ENCODE measurements at places on chromosomes 4 and X.

DNA sequence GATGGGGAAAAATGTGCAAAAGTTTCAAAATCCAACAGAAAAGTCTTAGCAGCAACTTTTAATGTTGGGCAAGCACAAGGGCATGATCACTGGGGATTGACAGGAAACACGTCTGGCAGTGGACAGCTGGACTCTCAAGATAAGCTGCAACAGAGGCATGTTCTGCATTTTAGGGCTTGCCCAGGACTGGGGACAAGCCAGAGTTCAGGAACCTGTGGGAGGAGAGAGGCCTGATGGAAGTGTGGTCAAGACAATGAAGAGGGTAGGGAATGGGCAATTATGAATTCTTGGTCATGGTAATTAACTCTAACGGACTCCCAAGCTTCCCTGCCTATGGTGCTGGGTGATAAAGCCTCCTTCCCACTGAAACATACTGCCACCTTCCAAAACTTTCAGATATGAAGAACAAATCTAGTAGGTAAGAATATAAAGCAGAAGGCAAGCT lies 48.4 kb downstream of the ANXA3 start:
- no peak for DNase-seq

- no peak for DNase-seq
These were observed 207.6 kb upstream of the HCCS start for GRCh38 chrX:10903523-10903922.

DNA sequence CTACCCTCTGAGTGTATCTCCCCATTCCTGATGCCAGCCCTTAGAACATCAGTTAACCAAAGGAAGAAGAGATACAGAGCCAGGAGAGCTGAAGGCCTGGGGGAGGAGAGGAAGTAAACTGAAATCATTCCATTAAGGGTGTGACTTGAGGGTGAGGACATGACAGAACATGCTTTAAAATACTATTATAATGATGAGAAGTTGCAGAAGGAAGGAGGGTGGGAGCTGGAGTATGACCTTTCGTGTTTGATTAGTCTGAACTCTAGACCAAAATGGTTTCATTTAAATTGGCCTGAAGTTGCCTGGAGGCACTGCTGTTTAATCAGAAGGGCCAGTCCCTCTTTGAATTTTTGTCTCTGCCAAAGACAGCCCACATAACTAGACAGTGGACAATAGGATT lies 11.4 kb downstream of the INTS6L start:
- DNase-seq: no peak

GRCh38 chr4:145808021-145808650 lies 128.2 kb downstream of the C4orf51 start:
- DNase-seq: no peak

DNA sequence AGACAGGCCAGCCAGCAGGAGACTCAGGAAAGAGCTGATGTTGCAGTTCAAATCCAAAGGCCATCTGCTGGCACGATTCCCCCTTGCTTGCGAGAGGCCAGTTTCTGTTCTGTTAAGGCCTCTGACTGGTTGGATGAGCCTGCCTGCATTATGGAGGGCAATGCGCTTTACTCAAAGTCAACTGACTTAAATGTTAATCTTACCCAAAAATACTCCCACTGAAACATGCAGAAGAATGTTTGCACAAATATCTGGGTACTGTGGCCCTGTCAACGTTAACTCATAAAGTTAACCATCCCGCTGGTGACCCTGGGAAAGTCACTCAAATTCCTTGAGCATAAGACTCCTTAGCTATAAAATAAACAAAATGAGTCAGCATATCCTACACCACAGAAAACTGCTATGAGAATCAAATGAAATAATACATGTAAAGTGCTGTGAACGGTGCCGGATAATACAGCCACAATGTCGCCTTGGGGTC lies 326.4 kb downstream of the EVC2 start:
- DNase-seq: no peak

DNA sequence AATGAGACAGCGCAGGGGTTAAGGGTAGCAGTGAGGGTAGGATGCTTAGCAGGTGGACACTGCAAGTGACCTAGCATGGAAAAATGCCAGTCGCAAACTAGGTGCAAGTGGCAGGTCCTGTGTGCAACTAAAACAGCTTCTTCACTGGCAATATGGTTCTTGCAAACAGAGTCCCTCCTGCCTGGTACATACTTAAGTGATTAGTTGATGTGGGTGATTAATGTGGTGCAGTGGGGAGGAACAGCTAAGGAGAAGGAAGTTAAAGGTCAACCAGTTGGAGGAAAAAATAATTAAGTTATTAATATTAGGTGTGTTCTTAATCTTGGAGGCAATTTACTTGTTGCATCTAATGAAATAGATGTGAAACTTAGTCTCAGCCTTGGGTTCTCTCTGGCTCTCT lies 121.6 kb upstream of the IGFBP7 start:
- DNase-seq: no peak

DNA sequence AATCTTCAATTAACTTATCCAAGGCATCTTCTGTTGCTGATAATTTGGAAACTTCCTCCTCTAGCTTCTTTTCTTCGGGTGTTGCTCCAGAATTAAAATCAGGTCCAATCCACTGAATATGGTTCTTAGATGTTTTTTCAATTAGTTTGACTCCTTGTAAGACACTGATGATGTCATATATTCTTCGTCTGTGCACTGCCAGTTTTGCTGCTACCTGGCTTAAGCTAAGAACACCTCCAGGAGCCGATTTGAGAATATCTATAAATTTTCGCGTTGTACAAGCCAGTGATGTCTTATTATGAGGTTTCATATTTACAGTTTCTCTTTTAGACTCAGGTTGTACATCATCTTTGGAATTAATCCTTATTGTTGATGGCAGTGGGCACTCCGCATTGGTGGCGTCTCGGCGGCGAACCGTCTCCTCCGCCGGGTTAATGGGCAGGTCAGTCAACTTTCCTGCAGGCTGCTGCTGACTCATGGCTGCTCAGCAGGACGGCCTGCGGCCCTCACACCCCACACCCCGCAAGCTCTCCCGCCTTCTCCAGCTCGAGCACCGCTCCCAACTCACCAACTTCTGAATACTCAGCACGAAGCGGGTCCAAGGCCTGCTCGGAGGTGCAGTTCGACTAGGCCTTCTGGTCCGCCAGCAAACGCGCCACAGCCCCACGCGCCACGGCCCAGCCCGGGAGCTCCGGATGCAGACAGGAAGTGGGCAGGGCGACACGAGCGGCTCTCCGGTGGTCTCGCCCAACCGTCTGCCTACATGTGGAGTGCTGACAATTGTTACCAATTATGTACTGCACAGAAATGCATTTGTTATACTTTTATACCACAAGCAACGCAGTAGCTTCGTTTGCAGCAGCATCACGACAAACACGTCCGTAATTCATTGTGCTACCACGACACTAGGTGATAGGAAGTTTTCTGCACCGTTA lies 49.2 kb upstream of the FHL1 start:
- DNase-seq: no peak

- peak; percentile 72 for DNase-seq
These were observed 46.9 kb upstream of the MSANTD1 start for GRCh38 chr4:3201718-3202702.

- no peak for DNase-seq
These were observed 103.2 kb downstream of the SRPX start for GRCh38 chrX:38117485-38117884.

GRCh38 chrX:16588266-16588665 lies 61.7 kb upstream of the S100G start:
- DNase-seq: no peak

GRCh38 chr4:1043162-1043561 lies 31.7 kb downstream of the FGFRL1 start:
- DNase-seq: no peak

- no peak for DNase-seq
These were observed 2.2 kb upstream of the SYN1 start for GRCh38 chrX:47621851-47622250.

DNA sequence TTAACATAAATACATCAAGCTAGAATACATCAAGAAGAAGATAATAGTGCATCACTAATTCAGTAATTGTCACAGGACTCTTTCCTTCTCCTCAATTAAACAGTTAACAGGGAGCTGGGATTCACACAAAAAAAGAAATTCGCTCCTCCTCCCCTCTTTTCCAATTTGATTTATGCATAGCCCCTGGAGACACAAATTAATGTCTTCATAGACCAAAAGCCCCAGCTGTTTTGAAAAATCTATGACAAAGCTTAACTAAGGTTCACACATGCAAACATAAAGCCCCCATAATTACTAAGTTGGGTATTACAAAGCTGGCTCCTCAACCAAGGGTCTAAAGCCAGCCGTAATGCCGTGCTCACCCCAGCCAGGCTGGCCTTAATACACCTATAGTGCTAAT lies 61.2 kb downstream of the ENOX2 start:
- DNase-seq: no peak

DNA sequence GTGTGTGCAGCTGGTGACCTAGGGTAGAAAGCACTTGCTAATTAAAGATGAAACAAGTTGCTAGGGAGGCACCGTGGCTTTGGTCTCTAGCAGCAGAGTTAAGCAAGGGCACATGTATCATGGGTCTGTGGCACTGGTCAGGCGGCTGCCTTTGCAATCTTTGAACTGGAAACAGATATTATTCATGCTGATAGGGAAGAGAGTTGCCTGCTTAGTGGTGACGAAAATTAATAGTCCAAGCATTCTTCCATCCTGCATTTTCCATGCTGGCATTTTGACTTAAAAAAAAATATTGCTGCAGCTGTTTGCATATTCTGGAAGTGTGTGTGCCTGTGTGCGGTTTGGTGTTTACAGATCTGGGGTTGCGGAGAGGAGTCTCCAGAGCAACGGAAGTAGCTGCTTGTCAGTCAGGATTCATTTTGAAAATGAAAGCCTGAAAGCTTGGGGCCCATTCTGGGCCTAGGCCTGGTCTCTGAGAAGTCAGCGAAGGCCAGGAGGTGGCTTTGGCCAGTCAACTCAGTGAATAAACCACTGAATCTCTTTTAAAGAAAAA lies 2.3 kb upstream of the SOWAHD start:
- peak; percentile 59 for DNase-seq

DNA sequence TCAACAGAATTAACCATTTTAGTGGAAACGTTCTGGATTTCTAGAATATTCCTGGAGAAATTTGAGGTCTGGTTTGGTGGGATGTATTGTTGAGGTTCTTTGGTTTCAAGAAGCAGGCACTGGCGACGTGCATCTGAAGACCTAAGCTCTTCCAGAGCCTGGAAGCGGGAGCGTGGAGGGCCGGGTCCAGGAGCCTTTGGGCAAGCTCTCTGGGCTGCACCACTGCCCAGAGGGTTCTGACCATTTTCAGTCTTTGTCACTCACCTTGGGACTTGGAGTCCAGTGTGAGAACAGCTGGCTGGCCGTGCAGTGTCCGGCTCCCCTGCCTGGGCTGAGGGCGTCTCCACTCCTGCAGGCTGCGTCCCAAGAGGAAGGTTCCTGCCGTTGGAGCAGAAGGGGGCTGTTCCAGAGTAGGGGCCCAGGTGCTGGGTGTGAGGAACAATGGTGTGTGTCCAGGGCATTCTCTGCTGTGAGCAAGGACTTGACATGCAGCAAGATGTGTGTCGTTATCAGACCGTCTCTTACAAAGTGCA lies 24.0 kb downstream of the PIGG start:
- DNase-seq: no peak

DNA sequence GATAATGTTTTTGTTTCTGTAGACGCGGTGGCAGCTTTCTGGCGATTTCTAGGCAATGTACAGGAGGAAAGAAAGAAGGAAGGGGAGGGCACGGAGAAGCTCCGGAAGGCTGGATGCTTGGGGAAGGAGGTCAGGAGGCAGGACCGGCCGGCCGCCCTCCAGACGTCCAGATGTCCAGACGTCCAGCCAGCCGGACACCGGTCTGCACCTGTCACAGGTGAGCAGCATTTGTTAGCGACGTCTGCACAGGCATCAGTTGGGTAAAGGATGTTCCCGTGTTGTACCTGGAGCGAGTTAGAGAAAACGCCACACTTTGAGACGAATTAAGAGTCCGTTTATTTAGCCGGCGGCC lies 90.0 kb upstream of the PPP2R3B start:
- DNase-seq: no peak

DNA sequence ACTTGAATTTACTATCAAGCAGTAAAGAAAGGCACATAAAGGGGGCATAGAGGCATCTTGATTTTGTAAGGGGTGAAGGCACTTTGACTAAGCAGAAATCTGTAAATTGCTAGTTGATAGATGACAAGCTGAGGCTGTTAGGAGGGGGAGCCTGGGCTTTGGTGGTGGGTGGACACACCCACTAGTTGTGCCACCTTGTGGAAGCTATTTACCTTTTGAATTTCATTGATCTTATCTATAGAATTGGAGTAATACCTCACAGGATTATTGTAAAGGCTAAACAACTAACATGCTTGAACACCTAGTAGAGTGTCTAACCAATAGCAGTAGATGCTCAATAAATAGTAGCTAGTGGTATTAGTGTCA lies 142.8 kb upstream of the KCNIP4 start:
- DNase-seq: no peak

- no peak for DNase-seq
These were observed 322.0 kb upstream of the PPARGC1A start for GRCh38 chr4:24211856-24212255.

- peak; percentile 62 for DNase-seq
These were observed 21.8 kb upstream of the JAKMIP1 start for GRCh38 chr4:6221851-6222760.
